Kidney epithelial cell (primary cell): ENCODE measurements at places on chromosomes 7 and 10. TPM values are rescaled to one million over a fixed set of nuclear protein-coding genes. Genes with fewer than 3 reads are reported as not detected.
A peak's percentile ranks its signal among the peaks of the same experiment; 100 is the strongest.

DNA sequence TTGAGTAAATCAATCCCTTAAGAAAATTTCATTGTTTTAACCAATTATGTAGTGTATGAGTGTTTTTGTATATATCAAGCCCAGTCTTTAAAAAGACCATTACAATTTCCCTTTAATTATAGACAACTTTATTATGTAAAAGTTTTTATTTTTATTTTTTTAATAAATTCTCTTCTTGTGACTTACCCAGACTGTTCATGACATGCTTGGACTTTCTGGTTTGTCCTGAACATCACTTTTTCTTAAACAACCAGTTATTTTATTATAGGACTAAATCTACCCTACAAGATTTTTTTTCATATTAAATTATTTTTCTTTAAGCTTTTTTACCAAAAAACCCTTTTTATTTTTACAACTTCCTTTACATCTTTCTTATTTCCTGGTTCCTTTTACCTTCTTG is 410.4 kb downstream of the ATRNL1 start:
- DNase-seq = no peak

GRCh38 chr10:20855398-20856038 is 41.6 kb downstream of the NEBL start:
- no peak for DNase-seq

DNA sequence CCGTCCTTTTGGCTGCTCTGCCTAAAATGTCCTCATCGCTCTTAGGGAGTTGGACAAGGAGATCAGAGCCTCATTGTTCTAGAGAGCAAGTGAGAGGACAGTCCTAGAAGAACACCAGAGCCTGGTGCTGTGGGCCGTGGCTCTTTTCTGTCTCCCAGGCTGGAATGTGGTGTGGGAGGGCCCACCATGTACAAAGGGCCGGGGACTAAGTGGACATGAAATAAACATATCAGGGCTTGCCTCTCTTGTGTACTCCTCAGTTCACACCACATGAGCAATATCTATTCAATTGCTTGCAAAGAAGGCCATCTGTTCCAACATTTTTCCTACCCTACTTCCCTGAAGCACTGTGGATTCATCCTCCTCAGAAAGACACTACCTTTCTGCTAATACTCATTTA is 510.4 kb downstream of the SUGCT start:
- DNase-seq = no peak

GRCh38 chr10:51993475-51993874 is 294.1 kb upstream of the CSTF2T start:
- no peak for DNase-seq

DNA sequence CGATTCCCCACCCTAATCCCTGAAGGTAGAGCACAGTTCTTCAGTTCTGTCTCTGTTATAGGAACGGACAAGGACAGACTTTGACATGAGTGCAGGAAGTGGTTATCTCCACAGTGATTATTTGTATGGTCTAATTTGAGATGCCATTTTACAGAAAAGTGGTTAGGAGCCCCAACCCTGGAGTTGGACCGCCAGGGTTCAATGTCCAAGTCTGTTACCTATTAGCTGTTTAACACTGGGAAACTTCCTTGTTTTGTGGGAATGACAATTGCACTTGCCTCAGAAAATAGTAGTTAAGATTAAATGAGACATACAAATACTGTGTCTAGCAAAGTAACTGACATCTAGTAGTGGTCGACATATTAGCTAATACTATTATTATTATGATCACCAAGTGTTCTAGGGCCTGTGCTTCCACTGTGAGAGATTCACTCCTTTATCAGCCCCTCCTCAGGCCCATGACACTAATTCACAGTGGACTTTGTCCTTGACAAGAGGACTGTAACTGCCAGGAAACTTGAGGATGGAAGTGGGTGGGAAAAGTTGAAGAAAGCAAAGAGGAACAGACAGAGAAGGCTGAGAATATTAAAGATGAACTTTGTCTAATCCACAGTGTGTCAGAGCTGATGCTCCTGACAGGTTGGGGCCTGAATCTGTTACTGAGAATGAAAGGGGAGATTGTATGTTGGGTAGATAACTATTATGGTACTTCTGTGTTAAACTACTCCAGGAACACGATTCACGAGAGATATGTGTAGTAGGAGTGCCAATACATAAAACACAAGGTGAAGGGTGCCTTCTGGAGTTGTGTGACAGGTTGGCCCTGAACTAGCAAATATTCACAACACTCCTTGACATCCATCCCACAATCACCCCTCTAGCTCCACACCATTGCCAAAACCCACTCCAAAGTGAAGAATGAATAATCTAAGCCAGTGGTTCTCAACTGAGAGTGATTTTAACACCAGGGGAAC is 66.4 kb downstream of the TAC1 start:
- no peak for DNase-seq

GRCh38 chr10:91412354-91413087 is 2.4 kb downstream of the HECTD2 start:
- no peak for DNase-seq

DNA sequence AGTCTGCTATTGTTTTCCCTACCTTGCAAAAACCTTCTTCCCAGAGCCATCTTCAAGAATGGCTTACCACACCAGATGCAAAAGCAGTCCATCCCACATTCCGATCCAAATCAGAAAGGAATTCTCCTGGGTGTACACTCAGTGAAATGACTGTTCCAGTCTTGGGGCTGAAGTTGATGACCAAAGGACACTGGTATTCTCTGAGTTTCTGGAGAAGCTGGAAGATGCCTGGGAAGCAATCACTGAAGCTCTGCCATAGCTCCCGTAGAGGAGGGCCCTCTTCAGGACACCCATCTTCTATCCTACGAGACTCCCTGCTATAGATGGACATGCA is 155.7 kb downstream of the LCOR start:
- DNase-seq = no peak

DNA sequence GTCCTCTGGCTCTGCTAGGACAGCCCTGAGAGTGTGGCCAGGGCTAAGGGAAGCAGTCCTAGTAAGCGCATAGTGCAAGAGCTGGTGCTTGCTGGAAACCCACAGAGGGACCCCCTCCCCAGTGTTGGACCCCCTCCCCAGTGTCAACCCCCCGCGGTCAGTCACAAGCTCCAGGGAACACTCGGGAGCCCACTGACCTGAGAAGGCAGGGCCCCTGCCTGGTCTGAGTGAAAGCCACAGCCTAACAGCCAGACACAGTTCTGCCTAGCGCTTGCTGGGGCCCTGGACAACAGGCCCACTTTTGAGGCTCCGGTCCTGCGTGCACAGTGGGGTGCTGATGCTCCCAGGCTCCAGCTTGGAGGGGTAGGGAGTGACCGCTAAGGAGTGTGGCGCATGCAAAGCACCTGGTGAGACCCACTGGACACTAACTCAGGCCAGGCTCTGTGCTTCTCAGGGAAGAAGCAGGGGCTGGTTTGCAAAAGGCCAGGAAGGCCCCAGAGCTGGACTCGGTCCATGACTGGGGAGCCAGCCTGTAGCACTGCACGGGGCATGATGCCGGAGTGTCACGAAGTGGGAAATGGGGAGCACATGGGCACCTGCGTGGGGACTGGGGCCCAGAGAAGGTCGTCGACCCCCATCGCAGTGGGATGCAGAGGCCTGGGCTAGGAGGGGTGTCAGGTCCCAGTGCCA is 175.8 kb upstream of the PPP2R2D start:
- DNase-seq = no peak

The LAMB1 gene
- 245 and 264 TPM in 2 replicates for total RNA-seq

The EVX1 gene
- total RNA-seq = not detected in 2 replicates

GRCh38 chr10:123642293-123642692 is 23.9 kb upstream of the GPR26 start:
- no peak for DNase-seq

The MSMB gene
- not detected in 2 replicates for total RNA-seq

- no peak for DNase-seq
These were observed 46.8 kb downstream of the IKZF1 start for GRCh38 chr7:50351267-50351666.

The IFIT1 gene
- total RNA-seq = 10.4 and 12.7 TPM in 2 replicates

- no peak for DNase-seq
These were observed 26.4 kb downstream of the KIAA1549 start for GRCh38 chr7:138954545-138955475.

The NAMPT gene
- total RNA-seq = 125 and 130 TPM in 2 replicates

DNA sequence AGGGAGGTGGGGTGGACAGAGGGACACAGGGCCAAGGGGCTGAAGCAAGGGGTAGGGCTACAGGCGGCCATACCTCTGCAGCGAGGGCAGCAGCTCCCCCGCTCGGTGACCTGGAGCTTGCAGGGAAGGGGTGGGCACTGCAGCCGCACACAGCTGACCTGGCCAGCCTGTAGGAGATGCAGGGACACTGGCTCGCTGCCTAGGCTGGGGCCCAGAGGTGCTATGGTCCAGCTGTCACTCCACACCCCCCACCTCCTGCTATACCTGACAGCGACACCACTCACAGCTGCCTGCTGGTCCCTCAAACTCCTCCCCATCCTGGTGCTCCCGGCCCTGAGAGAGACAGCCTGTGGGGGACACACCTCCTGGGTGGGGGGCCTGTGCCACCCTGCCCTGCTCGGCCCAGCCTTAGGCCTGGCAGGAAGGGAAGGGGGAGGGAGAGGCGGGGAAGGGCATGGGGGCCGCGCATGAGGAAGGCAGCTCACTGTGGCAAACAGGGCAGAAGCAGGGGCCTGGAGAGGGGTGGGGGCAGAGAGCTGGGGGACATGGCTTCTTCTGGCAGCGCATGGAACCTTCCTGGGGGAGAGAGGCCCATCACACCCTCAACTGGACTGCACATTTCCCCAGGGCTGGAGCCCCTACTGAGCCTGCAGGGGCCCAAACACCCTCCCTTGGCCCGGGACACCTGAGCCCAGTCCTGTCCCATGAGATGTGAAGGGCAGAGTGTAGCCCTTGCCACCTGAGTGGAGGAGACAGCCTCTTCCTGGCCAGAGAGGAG is 23.9 kb downstream of the ATP6V1F start:
- DNase-seq = no peak

- DNase-seq = no peak
These were observed 88.6 kb upstream of the PFKP start for GRCh38 chr10:2978574-2979273.

GRCh38 chr10:2953495-2953894 is 113.9 kb upstream of the PFKP start:
- DNase-seq = no peak

The FOXI2 gene
- 0.21 and 0.34 TPM in 2 replicates for total RNA-seq

- no peak for DNase-seq
These were observed 2.2 kb downstream of the PHTF2 start for GRCh38 chr7:77800730-77801129.

- no peak for DNase-seq
These were observed 13.0 kb downstream of the MXI1 start for GRCh38 chr10:110220398-110220797.

The KNDC1 gene
- total RNA-seq = 0.13 and 0.27 TPM in 2 replicates

GRCh38 chr7:149459540-149460452 is 1.1 kb downstream of the ZNF777 start:
- DNase-seq = no peak

DNA sequence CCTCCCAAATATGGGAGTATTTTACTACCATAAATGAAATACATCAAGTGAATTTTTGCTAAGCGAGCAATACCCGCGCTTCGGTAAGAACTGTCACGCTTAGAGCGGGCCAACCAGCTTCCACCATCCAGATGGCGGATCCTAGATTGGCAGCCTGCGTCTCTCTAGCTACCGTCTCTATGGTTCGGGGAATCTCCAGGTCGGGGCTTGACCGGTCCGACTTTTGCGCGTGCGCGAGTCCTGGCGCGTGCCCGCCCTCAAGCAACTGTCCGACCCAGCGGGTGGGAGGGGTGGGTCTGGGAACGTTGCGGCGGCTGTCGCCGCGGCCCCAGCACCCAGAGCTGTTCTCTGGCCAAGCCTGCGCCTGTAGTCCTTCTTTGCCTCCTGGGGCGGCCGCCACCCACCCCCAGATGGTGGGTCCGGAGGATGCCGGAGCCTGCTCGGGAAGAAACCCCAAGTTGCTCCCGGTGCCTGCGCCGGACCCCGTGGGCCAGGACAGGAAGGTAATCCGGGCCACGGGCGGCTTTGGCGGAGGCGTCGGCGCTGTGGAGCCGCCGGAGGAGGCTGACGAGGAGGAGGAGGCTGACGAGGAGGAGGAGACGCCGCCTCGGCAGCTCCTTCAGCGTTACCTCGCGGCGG is at the start of gene TBC1D12:
TBC1D12 (plus strand) TSS at position 338 of the 639 bp plus-strand sequence; CDS start at position 411, 73 bp downstream.
- DNase-seq = peak; percentile 89

The SFMBT2 gene
- total RNA-seq = 3.0 and 3.1 TPM in 2 replicates

DNA sequence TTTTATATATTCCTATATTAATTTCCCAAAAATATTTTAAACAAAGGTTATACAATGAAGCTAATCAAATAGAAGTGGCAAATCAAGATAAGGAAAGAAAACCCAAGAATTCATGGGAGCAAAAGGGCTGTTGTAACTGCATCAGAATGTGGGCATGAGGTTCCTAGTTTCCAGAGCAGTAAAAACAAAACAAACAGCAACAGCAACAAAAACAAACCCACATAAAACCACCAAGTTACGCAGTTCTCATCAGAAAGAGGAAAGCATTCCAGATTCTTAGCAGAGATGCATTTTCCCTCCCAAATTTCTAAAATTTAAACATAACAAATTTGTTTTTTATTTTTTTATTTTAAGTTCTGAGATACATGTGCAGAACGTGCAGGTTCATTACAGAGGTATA is 34.8 kb upstream of the MSMB start:
- no peak for DNase-seq

GRCh38 chr7:2638224-2638991 is 6.6 kb downstream of the TTYH3 start:
- no peak for DNase-seq

DNA sequence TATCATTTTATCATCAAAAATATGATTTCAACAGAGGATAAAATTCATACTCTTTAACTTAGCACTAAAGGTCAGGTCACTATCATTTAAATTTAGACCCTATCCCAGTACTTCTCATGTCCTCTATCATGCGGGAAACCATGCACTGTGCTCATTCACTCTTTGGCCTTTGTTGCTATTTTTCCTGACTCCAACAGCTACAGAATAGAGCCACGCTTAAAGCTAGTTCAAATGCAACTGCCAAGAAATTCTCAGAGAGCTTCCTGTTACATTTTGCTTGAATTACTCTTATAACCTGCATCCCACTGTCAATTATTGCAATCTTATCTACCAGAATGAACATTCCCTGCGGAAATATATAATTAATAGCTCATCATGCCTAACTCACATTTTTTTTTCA is 58.3 kb downstream of the SEMA3A start:
- DNase-seq = no peak

GRCh38 chr7:94378356-94378755 is 16.3 kb upstream of the COL1A2 start:
- DNase-seq = no peak

- DNase-seq = no peak
These were observed 135.8 kb downstream of the TACC2 start for GRCh38 chr10:122124808-122125207.

DNA sequence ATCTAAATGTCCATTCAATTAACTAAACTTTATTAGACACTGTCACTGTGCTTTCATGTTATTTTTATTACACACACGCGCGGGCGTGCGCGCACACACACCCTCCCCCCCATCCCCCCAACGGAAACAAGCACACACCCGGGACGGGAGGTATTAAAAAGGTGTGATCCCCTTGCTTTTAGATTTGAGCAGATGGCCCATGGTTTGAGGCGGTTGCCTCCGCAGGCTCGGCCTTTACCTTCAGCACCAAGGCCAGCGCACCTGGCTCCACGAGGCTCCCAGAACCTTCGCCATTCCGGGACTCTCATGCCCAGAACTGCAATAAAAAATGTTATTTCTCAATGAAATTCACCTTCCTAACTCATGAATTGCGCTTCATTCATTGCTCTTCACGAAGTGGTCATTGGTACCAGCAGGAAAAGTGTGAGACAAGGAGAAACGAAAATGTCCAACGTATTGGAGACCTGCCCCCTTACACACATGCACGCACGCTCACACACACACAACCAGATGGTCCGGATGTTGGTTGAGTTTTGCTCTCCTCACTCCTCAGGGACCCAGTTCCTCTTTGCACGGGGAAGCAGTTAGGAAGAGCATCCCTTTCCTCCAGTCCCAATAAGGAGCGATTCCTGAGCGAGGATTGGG is 20.8 kb upstream of the PTF1A start:
- no peak for DNase-seq

The ASIC3 gene
- total RNA-seq = 0.04 and 0.41 TPM in 2 replicates
